ENCODE measurements at places on chromosomes 7 and 10.

- peak; percentile 27 for DNase-seq
Observed at GRCh38 chr7:88116235-88116795, 103.5 kb downstream of the SRI start.

GRCh38 chr10:112213836-112214235 is 30.3 kb upstream of the GPAM start:
- no peak for DNase-seq

- DNase-seq: peak; percentile 71
Observed at GRCh38 chr10:50577681-50578350, 45.9 kb downstream of the SGMS1 start.

GRCh38 chr10:7561216-7561893 is 105.4 kb downstream of the ITIH5 start:
- peak; percentile 64 for DNase-seq

GRCh38 chr7:154686305-154686704 is 316.6 kb downstream of the PAXIP1 start:
- DNase-seq: no peak

- DNase-seq: no peak
Observed at GRCh38 chr10:99548041-99548530, 15.3 kb downstream of the NKX2-3 start.

- DNase-seq: no peak
Observed at GRCh38 chr10:99676895-99677294, 17.6 kb downstream of the ENTPD7 start.

- no peak for DNase-seq
Observed at GRCh38 chr10:119801176-119801575, 71.5 kb downstream of the MCMBP start.

All from brain (organoid and tissue), 16 donors.